ENCODE measurements at places on chromosomes 5 and 9. TPM values are rescaled to one million over a fixed set of nuclear protein-coding genes. Genes with fewer than 3 reads are reported as not detected.

GRCh38 chr5:146107901-146108300, 2.5 kb upstream of the PLAC8L1 start:
- DNase-seq, result no peak

NME5 gene
- polyA plus RNA-seq, result 25.0 TPM

DNA sequence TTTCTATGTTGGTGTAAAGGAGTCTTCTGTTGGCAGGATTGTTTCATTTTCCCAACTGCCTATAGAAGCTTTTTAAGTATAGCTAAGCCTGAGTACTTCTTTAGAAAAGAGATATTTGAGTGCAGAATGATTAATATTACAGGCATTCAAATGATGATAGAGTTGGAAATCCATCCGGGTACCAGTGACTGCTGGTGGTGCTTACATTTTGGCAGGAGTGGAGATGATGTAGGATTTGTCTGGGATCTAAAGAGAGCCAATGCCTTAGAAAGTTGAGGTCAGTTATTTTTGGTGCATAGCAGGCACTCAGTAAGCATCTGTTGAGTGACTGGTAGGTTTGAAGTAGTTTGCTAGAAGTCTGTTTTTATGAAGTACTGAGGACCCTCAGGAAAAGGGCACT, 433.5 kb downstream of the DMAC1 start:
- no peak for DNase-seq

DNA sequence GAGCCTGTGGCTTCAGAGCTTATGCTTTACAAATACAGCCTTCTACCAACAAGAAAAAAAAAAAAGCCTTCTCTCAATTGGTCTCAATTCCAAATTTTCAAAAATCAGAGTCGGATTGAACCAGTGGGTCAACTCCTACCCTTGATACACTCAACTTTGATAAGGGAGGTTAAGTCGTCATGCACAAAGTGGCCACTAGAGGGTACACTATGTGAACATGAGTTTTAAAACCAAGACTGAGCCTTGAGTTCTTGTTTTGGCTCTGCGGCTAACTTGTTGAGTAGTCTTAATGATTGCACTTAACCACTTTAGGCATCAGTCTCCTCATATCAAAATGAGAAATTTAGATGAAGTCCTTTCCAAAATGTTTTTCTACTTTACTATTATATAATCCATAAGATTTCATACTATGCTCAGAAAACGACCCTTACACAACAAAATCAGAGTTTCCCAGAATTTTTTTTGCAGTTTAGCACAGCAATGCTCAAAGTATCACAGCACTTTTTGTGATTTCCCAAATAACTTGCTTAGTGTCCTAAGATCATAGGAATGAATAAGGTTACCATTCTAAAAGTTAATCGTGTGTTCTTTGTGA, 92.9 kb upstream of the MTAP start:
- no peak for DNase-seq

GRCh38 chr9:1619915-1620710, 395.0 kb upstream of the SMARCA2 start:
- no peak for DNase-seq
